ENCODE measurements at places on chromosomes 16 and 17.

GRCh38 chr16:48247311-48247710, at the start of gene ABCC11:
TSS of gene ABCC11 (minus strand) at chr16:48247539. CDS start at chr16:48231921, 15,618 bp downstream.
- DNase-seq = no peak

- DNase-seq = no peak
Measured at GRCh38 chr17:863880-864279, 81.7 kb downstream of the MRM3 start.

DNA sequence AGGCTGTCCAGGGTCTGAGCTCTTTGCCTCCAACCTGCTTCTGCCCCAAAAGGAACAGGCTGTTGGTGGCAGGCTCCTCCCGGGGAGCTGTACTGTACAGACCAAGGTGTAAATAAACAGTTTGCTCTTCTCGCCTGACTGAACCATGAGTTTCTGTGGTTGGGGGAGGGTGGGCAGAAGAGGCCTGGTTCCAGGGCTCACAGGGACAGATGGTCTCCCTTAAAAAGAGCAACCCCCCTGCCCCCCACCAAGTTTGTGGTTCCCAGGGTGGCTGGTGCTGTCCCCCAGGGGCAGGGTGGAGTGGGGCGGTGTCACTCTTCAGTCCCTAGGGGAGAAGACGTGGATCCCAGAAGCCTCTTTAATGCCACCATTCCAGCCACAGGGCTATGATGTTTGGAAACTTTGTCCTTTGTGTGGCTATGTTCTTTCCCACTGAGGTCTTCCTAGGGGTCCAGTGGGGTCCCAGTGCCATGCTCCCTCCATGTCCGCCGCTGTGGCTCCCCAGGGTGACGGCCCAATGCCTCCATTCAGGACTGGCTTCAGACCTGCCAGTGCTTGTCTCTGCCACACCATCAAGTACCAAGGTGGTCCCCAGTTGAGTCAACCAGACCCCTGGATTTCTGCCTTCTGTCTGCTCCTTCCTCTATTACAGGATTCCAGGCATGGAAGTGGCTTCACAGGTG, 146.7 kb downstream of the RAB11FIP4 start:
- no peak for DNase-seq

DNA sequence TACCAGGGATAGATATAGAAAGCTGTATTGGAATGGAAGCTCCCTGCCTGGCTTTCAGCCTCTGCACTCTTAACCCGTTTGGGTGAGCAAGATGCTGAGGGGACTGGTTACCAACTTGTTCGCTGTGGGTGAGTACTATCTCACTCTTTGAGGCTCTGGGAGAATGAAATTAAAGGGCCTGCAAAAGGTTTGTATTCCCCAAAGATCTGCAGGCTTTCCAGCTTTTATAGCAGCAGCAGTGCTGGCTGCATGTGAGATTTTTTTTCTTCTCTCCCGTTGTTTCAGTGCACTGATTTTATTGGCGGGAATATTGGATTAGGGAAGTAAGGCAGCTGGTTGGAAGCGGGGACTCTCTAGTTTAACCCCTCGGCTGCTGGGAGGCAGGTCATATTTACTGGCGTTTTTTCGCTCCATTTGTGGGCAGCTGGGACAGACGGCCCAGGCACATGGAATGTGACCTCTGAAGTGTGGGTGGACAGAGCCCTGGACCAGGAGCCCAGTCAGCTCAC, 30.9 kb downstream of the C17orf75 start:
- no peak for DNase-seq

DNA sequence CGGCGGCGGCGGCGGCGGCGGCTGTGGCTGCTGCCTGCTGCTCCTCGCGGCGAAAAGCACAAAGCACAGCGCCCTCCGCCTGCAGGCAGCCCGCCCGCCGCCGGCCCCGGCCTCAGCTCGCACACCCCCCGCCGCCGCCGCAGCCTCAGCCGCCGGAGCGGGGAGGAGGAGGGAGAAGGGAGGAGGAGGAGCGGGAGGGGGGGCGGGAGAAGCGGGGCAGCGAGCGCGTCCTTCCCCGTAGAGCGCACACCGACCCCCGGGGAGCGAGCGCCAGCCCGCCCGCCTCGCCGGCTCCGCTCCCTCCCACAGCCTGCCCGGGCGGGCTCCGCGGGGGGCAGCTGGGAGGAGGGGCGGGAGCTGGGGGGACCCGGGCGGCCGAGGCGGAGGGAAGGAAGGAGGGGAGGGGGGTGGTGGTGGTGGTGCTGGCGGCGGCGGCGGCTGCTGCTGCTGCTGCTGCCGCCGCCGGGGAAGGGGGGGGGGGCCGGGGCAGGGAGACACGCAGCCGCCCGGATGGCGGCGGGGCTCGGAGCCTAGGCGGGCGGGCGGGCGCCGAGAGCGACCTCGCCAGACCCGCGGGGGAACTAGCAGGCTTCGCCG, at the start of gene UBTF:
Gene UBTF, minus strand, starts transcription at position 60 of the 597 bp plus-strand sequence. CDS start 1,446 bp downstream, outside the sequence.
- DNase-seq = no peak

- no peak for DNase-seq
Measured at GRCh38 chr17:27471321-27472269, 15.3 kb downstream of the KSR1 start.

DNA sequence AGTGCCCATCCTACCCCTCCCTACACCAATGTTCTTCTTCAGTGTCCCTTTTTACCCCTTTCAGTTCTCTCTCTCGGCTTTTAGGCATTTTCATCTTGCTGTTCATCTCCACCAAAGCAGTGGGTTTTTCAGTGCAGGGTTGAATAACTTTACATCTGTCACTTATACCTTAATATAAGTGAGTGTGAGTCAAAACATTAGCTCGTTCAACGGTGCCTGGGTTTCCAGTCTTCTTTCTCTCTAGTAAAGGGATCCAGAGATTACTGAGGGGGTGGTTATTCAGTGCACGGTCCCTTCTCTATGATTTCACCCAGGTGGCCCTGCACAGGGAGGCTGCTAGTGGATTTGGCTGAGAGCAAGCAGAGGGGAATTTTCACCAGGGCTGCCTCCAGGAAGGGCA, 210.6 kb upstream of the CDH5 start:
- no peak for DNase-seq

GRCh38 chr16:86844695-86845094, 266.3 kb downstream of the FOXL1 start:
- DNase-seq = no peak

Data from brain pericyte (primary cell).